ENCODE measurements at places on chromosomes 5 and 9. TPM values are rescaled to one million over a fixed set of nuclear protein-coding genes. Genes with fewer than 3 reads are reported as not detected.

DNA sequence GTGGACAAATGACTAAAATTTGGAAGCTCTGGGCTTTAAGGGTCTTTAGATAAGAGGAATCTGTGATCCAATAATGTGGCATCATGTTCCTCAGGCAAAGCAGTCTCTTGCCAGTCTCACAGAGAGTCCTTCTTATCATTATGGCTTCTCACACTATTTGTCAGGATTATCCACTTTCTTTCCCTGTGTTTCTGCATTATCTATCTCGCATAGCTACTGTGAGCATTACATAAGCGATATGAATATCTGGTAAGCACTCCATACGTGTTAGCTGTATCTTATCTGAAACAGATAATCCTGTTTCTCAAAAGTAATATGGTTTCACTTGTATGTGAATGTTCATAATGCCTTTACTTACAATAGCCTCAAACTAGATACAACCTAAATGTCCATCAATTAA is 9.6 kb downstream of the MCC start:
- no peak for DNase-seq

GRCh38 chr9:78296201-78296892 is 578 bp upstream of the PSAT1 start:
- DNase-seq = peak; percentile 20

Gene FAM13B
- 4.2 TPM for polyA plus RNA-seq

Gene RMRP
- not detected for polyA plus RNA-seq

- DNase-seq = no peak
Observed at GRCh38 chr5:133531178-133531577, 81.2 kb downstream of the FSTL4 start.

GRCh38 chr5:134131578-134132350 is 17.3 kb downstream of the TCF7 start:
- peak; percentile 34 for DNase-seq

Gene ADAMTS6
- 0.08 TPM for polyA plus RNA-seq

Gene SCAMP1
- polyA plus RNA-seq = 15.5 TPM

GRCh38 chr5:157949520-157949919 is 90.6 kb upstream of the CLINT1 start:
- DNase-seq = no peak

Gene ACOT12
- not detected for polyA plus RNA-seq

- DNase-seq = no peak
Observed at GRCh38 chr9:114685951-114686350, 4.0 kb upstream of the TEX48 start.

- DNase-seq = no peak
Observed at GRCh38 chr5:179438461-179438860, 93.2 kb upstream of the ADAMTS2 start.

DNA sequence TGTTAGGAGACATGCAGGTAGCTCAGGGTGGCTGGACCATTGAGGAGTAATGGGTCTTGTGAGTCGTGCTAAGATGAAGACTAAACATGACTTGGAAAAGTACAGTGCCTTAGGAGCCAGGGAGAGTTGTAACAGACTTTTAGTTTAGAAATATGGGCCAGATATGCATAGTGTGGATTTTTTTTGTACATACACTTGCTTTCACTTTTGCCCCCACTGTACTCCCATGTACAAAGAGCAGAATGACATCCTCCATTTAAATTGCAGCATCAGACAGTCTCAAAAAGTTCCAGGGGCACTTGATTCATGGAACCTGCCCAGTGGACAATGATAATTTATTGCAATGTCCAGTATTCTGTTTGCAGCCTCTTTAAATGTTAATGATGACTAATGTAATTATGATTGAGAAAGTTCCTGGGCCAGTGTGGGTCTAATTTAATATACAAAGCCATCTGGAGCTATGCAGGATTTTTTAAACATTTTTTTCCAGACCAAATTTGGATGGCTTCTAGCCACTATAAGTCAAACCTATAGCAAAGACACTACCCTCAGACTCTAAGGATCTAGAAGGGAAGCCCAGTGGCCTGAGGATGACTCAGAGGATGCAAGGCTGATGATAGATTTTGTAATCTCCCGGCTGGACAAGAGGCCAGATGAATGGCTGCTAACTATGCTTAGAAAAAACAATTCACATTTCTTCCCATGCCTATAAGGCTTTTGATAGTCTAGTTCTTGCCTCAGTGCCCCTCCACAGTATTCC is 80.1 kb downstream of the TRPC7 start:
- no peak for DNase-seq

DNA sequence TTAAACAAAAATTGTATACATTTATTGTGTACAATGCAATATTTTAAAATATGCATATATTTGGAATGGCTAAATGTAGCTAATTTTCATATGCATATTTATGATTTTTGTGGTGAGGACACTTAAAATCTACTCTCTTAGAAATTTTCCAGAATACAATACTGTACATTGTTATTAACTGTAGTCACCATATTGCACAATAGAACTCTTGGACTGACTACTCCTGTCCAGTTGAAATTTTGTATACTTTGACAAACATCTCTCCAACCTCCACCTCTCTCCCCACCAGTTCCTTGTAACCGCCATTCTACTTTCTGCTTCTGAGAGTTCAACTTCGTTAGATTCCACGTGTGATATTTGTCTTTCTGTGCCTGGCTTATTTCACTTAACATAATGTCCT is 49.2 kb upstream of the TAF11L2 start:
- no peak for DNase-seq

- DNase-seq = no peak
Observed at GRCh38 chr9:122397749-122398148, 26.9 kb downstream of the PTGS1 start.

Gene NUTM2G
- polyA plus RNA-seq = 0.01 TPM

DNA sequence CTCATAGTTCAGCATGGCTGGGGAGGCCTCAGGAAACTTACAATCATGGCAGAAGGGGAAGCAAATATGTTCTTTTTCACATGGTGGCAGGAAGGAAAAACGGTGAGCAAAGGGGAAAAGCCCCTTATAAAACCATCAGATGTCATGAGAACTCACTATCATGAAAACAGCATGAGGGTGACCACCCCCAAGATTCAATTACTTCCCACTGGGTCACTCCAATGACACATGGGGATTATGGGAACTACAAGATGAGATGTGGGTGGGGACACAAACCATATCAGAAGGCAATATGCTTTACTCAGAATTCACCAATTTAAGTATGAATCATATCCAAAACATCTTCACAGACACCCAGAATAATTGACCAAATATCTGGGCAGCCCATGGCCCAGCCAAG is 19.7 kb downstream of the MAT2B start:
- no peak for DNase-seq

Measured in psoas muscle (tissue), 8 donors.